ENCODE measurements at places on chromosomes 4 and X. TPM values are rescaled to one million over a fixed set of nuclear protein-coding genes. Genes with fewer than 3 reads are reported as not detected.

DNA sequence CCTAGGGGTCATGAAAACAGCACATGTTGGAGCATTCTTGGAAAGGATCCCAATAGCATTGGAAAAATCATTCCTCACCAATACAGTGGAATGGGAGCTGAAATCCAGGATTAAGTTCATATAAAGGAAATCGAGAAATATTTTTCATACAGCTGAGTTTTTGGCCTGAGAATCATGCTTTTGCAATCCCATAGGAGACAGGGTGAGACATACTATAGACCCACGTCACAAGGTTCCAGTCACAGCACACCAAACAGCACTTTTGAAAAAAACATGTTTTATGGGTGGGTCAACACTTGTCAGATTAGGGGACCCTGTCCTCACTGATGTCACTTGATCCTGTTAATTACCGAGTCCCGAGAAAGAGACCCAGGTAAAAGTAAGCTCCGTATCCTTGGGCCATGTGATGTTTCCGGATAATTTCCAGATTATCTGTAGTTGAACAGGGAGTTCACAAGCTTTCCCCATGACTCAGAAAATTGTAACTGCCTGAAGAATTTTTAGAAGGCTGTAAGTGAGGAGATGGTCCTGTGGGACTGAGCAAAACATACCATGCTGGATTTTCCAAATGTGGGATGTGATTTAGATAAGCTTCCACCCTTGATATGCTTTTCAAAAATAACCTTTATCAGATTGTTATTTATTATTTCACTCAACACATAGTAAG lies 80.9 kb upstream of the TLR3 start:
- no peak for DNase-seq

DNA sequence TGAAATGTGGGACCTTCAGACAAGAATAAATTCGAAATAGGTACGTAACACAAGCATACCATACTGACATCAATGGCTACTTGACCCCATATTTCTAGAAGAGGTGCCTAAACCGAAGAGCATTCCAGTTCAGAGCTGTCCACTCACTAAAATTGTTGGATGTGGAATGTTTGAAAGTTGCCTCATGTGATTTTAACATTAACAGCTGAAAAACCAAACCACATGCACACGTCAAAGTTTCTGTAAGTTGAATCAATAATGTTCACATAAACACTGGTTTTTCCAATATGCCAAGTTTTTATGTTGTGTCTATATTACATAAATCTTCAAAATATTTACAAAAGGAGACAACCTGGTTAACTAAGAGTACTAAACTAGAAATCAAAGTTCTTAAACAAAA lies 3.5 kb downstream of the UBE2D3 start:
- no peak for DNase-seq

GRCh38 chr4:16752150-16752549 lies 146.3 kb downstream of the LDB2 start:
- no peak for DNase-seq

GRCh38 chr4:155353923-155354540 lies 22.7 kb downstream of the MAP9 start:
- peak; percentile 43 for DNase-seq

- peak; percentile 97 for DNase-seq
Measured at GRCh38 chr4:143335979-143336780, 496 bp upstream of the GAB1 start.

GRCh38 chrX:41667631-41668030 lies 21.1 kb upstream of the GPR34 start:
- DNase-seq, result no peak

DNA sequence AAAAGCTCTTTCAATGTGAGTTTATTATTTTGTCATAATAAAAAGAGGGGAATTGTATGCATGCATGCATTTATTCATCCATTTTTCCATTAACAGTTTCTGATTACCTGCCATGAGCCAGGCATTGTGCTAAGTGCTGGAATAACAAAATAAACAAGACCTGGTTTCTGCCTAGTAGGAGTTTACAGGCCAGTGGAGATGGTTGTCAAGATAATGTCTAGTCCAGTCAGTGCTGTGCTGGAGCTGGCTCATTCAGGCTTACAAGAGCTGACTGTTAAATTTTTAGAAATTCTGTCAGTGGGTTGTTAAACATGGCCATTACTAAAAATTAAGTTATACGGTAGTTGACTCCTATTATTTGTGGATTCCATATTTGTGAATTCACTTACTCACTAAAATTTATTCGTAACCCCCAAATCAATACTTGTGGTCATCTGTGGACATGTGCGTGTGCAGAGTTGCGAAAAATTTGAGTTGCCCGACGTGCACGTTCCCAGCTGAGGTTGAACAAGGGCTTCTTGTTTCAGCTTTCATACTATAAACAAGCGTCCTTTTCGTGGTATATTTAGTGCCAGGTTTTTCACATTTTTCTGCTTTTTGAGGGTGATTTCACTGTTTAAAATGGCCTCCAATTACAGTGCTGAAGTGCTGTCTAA lies 172.3 kb upstream of the RPS6KA3 start:
- peak; percentile 7 for DNase-seq

DNA sequence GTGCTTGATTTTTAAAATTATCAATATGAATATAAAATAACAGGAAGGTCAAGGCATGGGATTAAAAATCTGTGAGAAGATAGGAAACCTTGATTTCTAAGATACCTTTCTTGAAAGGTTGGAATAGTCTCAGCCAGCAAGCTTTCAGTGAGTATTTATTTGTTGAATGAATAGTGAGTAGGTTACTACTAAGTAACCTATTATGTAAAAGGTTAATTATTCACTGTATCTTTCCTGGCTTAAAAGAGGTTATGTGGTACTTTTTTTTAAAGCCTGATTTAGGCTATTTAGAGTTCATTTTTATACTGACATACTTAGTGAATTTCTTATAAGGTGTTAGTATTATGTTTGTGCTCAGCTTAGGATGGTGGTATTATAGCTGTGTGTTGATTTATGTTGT lies 123.5 kb downstream of the PTPN13 start:
- peak; percentile 83 for DNase-seq

DNA sequence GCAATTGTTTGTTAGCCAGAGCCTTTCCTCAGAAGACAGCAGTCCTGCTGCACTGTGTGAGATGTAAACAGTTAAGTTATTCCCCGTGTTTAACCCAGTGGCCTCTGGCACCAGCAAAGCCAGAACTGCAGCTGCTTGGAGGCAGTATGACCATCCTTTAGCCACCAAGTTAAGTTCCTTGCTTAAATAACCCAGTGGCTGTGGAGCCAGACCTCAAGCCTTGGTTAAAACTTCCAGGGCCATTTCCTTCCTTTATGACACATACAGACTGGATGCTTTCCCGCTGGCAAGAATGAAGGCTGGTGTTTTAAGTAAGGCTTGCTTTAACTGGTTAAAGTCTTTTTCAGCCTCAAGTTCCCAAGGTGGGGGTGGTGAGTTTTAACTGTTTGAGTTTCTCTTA lies 379.8 kb downstream of the DCAF12L2 start:
- DNase-seq, result peak; percentile 1

DNA sequence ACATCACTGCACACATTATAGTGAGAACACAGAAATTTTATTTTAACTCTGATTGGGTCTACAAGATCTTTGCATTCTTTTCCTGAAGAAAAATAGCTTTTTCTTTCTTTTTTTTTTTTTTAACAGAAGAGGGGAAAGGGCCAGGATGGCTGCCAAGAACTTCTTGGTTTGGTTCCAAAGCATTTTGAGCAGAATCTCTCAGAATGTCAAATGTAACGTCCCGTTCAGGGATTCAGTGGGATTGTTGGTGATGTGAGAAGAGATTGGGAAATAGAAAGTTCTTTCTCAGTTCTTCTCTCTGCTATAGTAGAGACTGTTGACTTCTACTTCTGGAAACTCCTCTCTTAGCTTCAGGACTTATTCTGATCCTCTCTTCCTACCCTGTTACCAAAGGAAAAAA lies 70.9 kb upstream of the CBR4 start:
- no peak for DNase-seq

DNA sequence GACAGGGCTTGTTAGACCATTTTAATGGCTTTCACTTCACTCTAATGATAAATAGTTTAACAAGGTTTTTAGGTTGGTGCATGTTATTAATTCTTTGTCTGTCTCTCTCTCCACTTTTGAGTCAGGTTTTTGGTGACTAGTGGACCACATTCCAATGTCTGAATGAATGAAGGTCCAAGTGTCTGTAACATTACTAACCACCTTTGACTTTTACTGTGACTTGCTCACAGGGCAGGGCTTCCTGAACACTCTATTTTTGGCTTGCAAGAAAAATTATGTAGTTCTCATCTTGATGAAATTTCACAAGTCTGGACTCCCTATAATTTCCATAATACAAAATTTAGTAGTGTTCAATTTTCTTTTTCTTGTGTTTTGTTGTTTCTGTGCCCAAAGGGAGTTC lies 78.9 kb upstream of the BMPR1B start:
- no peak for DNase-seq

GRCh38 chr4:48241731-48242130 lies 27.9 kb downstream of the TEC start:
- no peak for DNase-seq

DNA sequence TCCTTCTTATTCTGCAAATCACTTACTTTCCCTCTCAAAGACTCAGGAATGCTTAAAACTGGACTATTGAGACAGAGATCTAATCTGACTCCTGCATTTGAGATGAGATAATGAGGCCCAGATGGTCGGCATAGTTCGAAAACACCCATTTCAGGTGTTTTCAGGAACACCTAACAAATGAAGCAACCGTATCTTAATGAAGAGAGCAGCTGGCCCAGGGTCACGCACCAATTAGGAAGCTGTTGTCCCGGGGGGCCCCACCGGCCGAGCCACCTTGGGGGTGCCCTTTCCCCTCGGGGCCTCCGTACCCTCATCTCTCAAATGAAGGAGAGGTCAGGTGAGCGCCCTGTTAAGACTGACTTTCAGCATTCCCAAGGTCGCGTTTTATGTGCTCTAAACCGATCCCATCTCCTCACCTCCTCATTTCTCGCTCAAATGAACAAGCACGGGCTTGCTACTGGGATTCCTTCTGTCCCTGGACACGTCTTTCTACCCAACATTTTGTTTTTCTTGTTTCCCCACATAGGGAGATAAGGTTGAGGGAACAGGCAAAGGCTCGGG lies 824 bp downstream of the LRPAP1 start:
- DNase-seq, result peak; percentile 40

DNA sequence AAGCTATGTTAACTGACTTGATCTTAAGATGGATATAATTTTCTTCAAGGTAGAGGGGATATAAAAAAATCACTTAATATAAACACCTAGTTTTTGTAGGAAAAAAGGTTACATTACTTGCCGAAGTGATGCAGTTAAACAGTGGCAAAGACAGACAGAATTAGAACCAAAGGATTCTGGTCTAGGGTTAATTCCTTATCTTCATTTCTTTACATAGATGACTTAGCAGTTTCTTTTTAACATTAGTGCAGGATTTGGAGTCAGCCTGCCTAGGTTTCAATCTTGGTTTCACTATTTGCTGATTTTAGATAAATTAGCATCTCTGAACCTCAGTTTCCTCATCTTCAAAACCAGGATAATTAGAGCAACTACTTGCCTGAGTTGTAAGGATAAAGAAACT lies 14.3 kb downstream of the ZAR1 start:
- no peak for DNase-seq

GRCh38 chrX:43513085-43513484 lies 143.0 kb upstream of the MAOA start:
- no peak for DNase-seq

- DNase-seq, result no peak
Measured at GRCh38 chr4:76998251-76998901, 48.8 kb downstream of the SEPTIN11 start.

GRCh38 chr4:122914292-122914904 lies 8.0 kb downstream of the NUDT6 start:
- DNase-seq, result no peak

- no peak for DNase-seq
Measured at GRCh38 chr4:52546449-52546848, 112.7 kb downstream of the USP46 start.

- DNase-seq, result peak; percentile 26
Measured at GRCh38 chr4:98385831-98386230, 124.6 kb downstream of the RAP1GDS1 start.

GRCh38 chr4:152559641-152560040 lies 23.7 kb upstream of the FBXW7 start:
- no peak for DNase-seq

DNA sequence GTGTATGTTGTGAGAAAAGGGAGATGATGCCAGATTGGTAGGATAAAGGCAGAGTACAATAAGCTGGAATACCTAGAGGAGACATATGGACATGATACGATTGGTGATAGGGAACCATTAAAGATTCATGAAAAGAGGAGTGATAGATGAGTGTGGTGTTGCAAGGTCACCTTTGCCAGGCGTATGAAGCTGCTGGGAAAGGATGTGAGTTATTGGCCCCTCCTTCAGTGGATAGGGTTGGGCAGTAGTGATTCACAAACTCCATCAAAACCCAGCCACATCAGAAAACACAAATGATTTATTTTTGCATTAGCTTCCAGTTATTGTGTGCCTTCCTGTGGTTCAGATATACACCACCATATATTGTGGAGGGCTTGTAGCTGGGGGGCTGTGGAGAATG lies 34.3 kb downstream of the TMEM164 start:
- no peak for DNase-seq

DNA sequence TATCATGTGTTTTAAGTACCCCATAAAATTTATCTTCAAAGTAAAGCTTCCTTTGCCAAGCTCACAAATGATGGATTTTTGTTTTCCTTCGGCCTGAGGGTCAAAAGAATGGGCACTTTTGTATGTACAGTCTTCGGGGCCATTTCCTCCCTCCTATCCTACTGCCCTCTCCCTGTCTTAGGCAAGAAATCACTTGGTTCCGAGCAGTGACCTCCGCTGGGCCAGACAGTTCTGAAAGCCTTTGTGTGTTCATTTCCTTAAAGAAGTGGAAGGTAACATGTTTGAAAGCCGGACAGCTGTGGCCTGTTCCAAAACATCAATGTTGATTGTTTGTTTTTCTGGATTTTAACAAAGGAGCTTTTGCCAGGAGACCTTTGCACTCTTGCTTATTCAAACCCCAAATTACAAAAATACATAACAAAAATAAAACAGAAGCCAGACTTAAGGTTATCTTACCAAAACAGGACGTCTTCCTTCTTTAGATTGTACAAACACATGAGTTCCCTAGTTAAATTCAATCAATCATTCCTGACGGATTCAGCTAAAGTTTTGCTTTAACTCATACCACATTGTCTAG lies 110.6 kb upstream of the LIMCH1 start:
- peak; percentile 57 for DNase-seq

DNA sequence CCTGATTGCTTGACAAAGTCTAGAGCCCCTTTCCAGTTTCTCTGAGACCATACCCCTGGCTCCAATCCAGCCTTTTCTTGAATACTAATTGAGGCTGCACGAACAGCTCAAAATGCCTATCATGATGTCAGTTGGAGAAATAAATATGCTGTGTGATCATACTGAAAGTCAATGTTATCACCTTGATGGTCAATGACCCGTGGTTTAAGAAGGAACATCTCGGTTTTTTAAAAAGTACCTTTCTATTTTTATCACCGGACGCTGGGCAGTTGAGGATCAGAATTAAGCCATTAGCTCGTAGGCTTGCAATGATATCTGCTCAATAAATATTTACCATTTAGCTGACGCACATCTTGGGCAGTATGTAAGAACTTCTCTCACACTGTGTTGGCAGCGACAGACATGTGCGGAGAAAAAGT lies 852 bp upstream of the WDR44 start:
- DNase-seq, result no peak

Gene DSPP
- not detected for total RNA-seq

Gene ADH1C
- total RNA-seq, result 9.3 TPM

Gene MAP7D2
- 0.76 TPM for total RNA-seq

Gene PSMD10
- total RNA-seq, result 32.7 TPM

Gene POU3F4
- 1.1 TPM for total RNA-seq

Gene COL25A1
- 2.3 TPM for total RNA-seq

Gene MAMLD1
- total RNA-seq, result 6.5 TPM

Gene CSAG3
- total RNA-seq, result not detected

Gene IGSF1
- total RNA-seq, result 1.4 TPM

Gene GPR78
- not detected for total RNA-seq

Gene RBBP7
- 95.2 TPM for total RNA-seq

Gene DKK2
- total RNA-seq, result 0.22 TPM

Measured in kidney (tissue), 22 donors.